ENCODE measurements at places on chromosomes 13 and 19.

- DNase-seq: peak; percentile 52
These were observed at the start of gene TMEM38A for GRCh38 chr19:16660763-16661479. TSS of gene TMEM38A (plus strand) at chr19:16661139. CDS start at chr19:16661218, 79 bp downstream.

DNA sequence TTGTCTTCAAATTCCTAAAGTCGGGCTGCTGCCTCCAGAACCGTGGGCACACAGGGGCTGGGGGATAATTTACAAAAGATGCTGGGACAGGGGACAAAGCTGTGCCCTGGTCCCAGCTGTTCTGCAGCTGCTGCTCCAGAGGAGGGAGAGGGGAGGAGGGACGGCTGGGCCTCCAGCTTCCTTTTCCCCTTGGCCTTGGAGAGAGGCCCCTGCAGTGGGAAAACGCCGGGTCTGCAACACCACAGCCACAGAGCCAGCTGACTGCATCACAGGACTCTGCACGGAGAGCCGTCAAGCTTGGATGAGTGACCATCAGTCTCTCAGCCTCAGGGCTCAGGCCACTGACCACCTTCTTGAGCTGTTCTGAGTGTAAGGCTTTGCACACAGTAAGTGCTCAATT lies 6.1 kb downstream of the DOCK6 start:
- DNase-seq: no peak

GRCh38 chr19:11673608-11674041 lies 65.1 kb downstream of the ZNF823 start:
- peak; percentile 70 for DNase-seq

DNA sequence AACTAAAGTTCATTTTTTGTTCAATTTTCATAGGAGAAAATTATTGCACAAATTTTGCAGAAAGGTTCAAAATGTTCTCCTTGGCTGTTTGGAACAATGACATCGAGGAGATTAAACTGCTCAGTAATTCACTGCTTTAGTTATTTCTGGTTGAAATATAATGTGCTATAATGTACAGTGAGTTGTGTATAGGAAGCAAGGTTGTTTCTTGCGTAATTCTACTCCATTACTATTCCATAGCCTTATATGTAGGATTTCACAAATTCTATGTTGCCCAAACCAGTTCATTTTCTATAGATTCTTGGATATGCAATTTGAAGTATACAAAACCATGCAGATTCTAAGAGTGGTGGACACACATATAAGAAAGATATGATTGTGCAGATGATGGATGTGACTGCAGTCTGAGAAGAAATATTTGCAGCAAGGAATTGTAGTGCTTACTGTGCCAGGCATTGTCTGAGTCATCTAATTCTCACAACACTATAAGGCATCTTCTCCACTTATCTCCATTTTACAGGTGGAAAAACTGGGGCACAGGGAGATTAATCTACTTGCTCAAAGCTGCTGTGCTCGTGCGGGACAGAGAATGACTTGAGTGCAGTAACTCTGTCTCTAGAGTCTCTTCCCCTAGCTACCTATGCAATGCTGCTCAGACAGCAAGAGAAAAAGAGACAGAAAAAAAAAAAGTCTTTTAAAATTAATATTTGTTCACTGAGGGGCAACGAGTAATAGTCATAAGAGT lies 515.5 kb downstream of the MYO16 start:
- DNase-seq: no peak

DNA sequence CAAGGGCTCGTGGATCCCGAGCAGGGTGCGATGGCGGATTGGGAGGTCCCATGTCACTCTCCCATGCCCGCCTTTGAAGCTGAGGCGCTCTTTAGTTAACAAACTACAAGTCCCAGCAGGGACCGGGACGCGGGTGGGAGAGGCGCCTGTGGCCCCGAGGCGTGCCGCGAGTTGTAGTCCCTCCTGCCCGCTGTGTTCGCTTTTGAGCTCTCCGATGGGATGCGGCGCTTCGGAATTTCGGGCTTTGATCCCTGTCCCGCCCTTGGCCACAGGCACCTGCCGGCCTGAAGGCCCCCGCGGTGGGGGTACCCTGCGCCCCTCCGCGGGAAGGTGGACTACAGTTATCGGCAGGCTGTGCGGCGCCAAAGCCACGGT lies 11.0 kb downstream of the CYTH2 start:
- no peak for DNase-seq

GRCh38 chr13:20721058-20721453 lies 17.6 kb downstream of the IL17D start:
- no peak for DNase-seq

GRCh38 chr19:47240996-47241918 lies 10.3 kb upstream of the BBC3 start:
- DNase-seq: peak; percentile 83

GRCh38 chr19:19562665-19563347 lies 24.7 kb downstream of the CILP2 start:
- DNase-seq: no peak

- no peak for DNase-seq
These were observed 211.3 kb downstream of the RBM26 start for GRCh38 chr13:79194727-79195126.

DNA sequence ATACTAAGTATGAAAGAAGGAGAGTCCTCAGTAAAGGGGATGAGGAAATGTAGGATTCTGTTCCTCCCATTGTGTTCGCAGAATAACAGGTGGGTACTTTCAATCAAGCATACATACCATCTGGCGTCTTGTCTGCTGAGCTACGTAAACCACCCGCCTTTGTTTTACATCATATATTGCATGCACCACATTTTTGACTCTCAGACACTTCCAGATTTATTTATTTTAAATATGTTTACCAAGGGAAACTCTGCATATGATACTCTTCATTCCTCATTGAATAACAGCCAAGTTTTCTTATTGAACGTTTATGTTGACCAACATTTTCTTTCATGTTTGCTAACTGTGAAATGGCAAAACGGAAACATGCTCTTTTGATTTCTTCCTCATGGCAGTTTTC lies 174.1 kb downstream of the FGF14 start:
- no peak for DNase-seq

- no peak for DNase-seq
These were observed at the start of gene RNF17 for GRCh38 chr13:24763596-24764275. TSS of gene RNF17 (plus strand) at chr13:24764169. CDS start at chr13:24764204, 35 bp downstream.

DNA sequence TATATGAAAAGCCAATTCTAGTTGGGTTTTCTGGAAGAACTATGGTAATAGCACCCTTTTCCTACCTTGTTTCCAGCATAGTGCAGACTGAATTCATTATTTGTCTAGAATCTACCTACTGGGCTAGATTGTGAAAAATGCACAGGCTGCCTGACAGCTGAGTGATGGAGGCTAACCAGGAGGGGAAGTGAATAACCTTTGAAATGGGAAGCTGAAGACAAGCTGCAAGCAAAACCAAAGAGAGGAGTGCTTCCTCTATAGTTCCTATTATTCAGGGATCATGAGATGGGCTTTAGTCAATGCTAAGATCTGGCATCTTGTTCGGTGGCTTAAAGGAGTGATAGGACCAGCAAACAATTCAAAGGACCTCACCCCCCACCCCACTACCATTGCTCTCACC lies 26.9 kb downstream of the MZT1 start:
- no peak for DNase-seq

GRCh38 chr19:38445362-38445761 lies 11.9 kb downstream of the RYR1 start:
- DNase-seq: no peak

GRCh38 chr19:55091955-55092354 lies 16.3 kb downstream of the EPS8L1 start:
- DNase-seq: no peak

DNA sequence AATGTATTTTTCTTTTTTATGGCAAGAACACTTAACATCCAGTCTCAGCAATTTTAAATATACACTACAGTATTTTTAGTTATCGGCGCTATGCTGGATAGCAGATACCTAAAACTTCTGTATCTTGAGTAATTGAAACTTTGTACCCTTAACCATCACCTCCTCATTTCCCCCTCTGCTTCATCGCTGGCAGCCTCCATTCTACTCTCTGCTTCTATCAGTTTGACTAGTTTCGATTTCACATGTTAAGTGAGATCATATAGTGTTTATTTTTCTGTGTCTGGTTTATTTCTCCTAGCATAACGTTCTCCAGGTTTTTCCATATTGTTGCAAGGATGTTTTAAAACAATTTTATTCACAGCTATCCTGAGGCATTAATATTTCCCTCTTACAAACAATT lies 340.8 kb upstream of the SLC10A2 start:
- no peak for DNase-seq

Data from ureter (tissue), 1 donor.